Neural crest cell (in vitro differentiated cells): ENCODE measurements at places on chromosomes 7 and 10.

- DNase-seq, result no peak
Measured at GRCh38 chr10:13831711-13832141, 245.0 kb downstream of the PRPF18 start.

GRCh38 chr10:97876402-97876801, 26.8 kb downstream of the GOLGA7B start:
- DNase-seq, result no peak

- DNase-seq, result no peak
Measured at GRCh38 chr10:122864901-122865300, 14.5 kb downstream of the FAM24B start.

- DNase-seq, result no peak
Measured at GRCh38 chr10:113518415-113518814, 34.4 kb upstream of the HABP2 start.

- DNase-seq, result no peak
Measured at GRCh38 chr7:54643064-54643463, 100.9 kb downstream of the VSTM2A start.

GRCh38 chr7:148993193-148993592, 35.1 kb downstream of the PDIA4 start:
- DNase-seq, result no peak

DNA sequence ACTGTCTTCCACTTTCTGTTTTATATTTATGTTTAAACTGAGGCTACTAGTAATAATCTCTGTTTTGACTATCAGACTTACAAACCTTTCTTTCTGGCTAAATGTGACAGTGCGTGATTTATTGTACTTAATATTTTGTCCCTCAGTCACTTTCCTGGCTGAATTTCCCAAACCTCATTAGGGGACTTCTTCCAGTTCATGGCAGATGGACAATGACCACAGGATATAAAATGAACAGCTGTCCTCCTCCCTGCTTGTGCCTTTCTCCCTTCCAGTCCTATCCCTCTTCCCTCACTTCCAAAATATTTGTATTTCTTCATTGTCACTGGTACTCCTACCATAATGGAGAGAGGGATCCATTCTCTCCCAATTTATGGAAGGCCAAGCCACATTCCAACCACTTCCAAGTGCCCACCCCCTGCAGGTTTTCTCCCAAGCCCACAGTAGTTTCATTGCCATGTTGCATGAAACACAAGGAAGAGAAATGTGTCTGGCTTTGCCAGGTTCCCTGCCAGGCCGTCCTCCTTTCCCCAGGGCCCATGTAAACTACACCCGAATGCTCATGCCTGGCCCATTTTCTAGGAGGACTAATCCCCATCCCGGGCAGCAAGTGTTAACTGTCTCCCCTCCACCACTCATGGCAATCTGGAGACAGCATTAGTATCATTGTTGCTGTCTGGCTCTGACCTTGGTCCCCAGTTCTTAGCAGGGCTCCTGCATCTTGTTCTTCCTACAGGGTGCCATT, 269.5 kb upstream of the SLC26A5 start:
- no peak for DNase-seq

DNA sequence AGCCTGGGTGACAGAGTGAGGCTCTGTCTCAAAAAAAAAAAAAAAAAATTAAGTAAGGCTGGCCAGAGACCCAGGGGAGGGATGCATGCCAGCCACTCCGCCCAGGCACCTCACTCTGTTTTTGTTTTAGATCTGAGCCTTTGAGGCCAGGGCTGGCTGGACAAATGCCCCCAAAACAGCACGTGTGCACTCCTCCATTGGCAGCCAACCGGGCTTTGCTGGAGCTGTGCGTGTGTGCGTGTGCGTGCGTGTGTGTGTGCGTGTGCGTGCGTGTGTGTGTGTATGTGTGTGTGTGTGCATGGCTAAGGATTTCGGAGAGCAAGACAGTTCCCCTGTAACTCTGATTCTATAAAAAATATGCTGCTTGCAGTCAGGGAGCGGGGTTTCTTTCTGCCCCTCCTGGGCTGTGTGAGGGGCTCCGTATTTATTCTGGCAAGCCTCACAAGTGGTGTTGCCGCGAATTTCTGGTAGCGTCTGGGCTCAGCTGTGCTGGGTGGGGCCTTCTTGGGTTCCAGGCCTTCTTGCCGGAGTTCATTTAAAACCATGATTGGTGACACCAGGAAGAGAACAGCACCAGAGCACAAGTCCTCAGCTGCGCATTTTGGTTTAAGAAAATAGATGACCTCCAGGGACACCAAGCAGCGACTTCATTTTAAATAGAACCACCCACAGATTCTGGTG, 28.1 kb upstream of the UNCX start:
- DNase-seq, result no peak

- peak; percentile 76 for DNase-seq
Measured at GRCh38 chr10:62804356-62805230, at the start of gene ADO. TSS of gene ADO (plus strand) at chr10:62804720. CDS start at chr10:62805060, 340 bp downstream.

GRCh38 chr7:151566897-151567320, 47.2 kb upstream of the RHEB start:
- DNase-seq, result no peak

GRCh38 chr7:47266131-47266706, 315.7 kb downstream of the TNS3 start:
- peak; percentile 70 for DNase-seq

- DNase-seq, result no peak
Measured at GRCh38 chr7:126718419-126718818, 534.3 kb downstream of the GRM8 start.

DNA sequence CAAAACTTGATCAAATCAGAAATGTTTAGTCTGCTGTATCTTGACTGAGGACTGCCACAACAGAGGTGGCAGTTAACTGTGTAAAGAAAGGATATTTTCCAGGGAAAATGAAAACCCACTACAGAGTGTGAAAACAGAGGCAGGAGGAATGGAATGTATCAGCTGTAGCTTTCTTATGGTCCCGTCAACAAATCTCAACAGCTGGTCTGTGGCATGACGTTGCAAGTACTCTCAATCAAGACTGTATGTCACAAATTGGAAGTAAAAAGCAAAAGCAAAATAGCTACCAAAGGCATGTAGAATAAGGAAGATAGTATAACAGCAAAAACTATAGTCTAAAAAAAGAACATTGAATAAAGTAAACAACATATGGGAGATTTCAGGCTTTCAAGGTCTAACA, 123.5 kb downstream of the KMT2C start:
- DNase-seq, result no peak

DNA sequence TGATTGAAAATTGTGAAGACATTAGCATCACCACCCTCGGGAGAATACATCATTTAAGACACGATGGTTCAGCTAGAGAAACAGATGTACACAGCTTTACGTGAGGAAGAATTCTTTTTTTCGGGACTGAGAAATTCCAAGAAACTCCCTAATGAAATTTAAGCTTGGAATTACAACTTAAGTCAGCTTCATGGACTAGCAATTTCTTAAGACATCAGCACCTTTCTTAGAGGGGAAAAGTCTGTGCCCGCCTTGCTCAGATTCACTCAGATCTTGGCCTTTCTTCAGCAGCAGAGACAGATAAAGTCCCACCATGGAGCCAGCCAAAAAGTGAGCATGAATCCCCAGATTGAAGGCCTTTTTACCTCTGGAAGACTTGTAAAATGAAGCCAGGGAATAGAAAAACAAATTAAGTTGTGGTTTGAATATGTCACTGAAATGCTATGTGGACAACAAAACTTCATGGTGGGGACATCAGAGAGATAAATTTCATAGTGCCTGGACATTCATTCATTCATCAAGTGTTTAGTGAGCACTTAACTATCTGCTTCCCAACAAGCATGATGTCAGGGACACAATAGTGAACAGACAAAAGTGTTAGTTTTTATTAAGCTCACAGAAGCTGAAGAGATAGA, 32.1 kb downstream of the PRKG1 start:
- no peak for DNase-seq

GRCh38 chr10:80468806-80469421, 14.8 kb downstream of the TSPAN14 start:
- DNase-seq, result no peak

- DNase-seq, result no peak
Measured at GRCh38 chr10:23432166-23432565, 6.7 kb upstream of the OTUD1 start.

DNA sequence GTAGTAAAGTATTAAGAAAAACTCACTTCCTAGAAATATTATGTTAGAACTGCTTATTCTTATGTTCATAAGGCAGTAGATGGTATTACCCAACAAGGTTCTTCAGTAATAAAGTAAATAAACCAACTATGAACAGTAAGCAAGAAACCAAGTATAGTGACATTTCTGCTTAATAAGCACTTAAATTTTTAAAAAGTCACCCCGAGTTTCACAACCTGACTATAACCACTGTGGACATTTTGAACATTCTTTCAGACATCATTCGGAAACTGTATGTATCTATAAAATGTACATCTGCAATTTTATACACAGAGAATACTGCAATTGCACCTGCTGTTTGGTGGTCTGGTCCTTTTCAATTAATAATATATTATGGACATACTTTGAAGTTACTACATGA, 1073.6 kb downstream of the XPNPEP1 start:
- DNase-seq, result no peak

DNA sequence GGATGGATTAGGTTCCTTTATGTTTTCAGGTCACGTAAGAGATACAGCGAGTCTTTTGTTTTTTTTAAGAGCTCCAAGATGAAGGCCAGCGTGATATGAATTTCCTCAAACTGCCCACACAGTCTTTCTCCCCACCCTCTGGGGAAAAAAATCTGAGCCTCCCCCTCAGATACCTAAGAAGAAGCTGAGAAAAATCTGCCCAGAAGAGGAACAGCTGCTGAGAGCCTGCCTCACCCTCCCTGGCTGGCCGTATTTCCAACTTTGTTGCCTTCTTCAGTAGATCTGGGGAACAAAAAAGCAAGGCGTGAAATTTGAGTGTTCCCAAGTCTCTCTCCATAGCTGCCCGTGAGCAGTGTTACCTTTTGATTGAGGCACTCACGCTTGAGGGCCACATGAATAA, 208.1 kb downstream of the KIAA1217 start:
- no peak for DNase-seq
